ENCODE measurements at places on chromosomes 13 and 19. TPM values are rescaled to one million over a fixed set of nuclear protein-coding genes. Genes with fewer than 3 reads are reported as not detected.

The CEACAM3 gene
- total RNA-seq: not detected

The SULT2B1 gene
- total RNA-seq: not detected

GRCh38 chr13:30034458-30034795 lies 184.0 kb upstream of the UBL3 start:
- DNase-seq: no peak

GRCh38 chr13:42041684-42042035 lies 6.8 kb upstream of the DGKH start:
- DNase-seq: peak; percentile 55

- DNase-seq: no peak
Measured at GRCh38 chr13:98649861-98650260, 73.0 kb upstream of the STK24 start.

- DNase-seq: peak; percentile 0
Measured at GRCh38 chr13:105410602-105411001, 1124.9 kb downstream of the EFNB2 start.

Data from Calu3 (cell line).